ENCODE measurements at places on chromosomes 2 and 18.

GRCh38 chr18:49616618-49617328 lies 54.9 kb downstream of the LIPG start:
- DNase-seq, result no peak

- peak; percentile 50 for DNase-seq
Measured at GRCh38 chr2:27262379-27263286, at the start of gene SLC30A3. Gene SLC30A3 (minus strand): TSS chr2:27263047. CDS start chr2:27262906, 141 bp downstream.

DNA sequence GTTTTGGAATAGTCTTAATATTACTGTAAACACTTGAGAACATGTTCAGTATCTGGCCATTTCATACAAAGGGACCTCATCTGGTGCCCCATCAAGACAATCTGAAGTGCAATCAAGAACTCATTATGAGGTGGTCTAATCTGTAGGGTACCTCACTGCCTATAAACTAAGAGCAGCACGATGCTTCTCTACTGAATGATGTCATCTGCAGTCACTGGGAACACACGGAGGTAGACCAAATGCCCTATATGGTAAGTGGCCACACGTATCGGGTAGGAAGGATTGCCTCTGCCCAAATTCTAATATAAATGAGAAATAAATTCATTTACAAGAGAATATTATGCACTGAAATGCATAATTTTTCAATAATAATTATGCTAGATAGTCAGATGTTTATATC lies 90.4 kb downstream of the SLC8A1 start:
- DNase-seq, result no peak

DNA sequence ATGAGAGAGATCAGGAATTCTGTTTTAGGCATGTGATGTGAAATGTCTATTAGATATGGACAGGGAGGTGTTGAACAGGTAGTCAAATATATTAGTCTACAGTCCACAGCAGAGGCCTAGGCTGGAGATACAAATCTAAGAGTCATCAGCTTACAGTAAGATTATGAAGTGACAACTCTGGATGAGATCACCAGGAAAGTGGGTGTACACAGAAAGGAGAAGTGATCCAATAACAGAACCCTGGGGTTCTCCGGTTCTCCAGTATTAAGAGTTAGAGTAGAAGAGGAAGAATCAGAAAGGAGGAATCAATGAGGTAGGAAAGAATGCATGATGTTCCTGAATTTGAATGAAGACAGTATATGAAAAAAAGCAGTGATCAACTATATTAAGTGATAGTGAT lies 362.3 kb downstream of the FIGN start:
- no peak for DNase-seq

DNA sequence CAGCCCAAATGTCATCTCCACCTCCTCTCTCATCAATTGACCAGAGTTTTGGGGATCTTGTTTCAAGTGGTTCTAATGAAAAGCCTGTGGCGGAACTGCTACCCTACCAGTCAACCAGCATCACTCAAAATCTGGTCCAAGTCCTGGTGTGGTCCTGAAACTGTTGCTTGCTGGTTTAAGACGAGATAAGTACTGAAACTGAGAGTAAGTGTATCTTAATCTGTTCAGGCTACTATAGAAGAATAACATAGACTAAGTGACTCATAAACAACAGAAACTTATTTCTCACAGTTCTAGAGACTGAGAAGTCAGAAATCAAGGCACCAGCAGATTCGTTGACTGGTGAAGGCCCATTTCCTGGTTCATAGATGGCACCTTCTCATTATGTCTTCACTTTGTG lies 879 bp upstream of the GALNT5 start:
- peak; percentile 86 for DNase-seq

GRCh38 chr2:220660277-220661145 lies 911.6 kb downstream of the EPHA4 start:
- DNase-seq, result no peak

DNA sequence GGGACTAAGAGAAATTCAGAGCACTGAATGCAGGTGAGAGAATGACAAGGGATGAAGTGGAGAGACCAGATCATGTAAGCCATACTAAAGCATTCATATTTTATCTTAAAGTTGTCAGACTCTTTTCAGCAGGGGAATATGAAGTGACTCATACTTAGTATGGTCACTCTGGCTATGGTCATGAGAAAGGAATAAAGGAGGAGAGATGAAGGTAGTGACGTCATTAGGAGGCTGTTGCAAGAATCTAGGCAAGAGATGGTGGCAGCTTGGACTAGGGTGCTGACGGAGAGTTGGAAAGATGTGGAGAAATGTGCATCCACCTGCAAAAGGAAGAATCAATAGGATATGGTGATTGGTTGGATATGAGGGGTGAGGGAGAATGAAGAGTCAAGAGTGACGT lies 203.2 kb upstream of the ACVR2A start:
- no peak for DNase-seq

GRCh38 chr2:39492716-39493115 lies 55.6 kb upstream of the MAP4K3 start:
- no peak for DNase-seq

GRCh38 chr18:8930990-8931616 lies 171.4 kb upstream of the NDUFV2 start:
- DNase-seq, result no peak

DNA sequence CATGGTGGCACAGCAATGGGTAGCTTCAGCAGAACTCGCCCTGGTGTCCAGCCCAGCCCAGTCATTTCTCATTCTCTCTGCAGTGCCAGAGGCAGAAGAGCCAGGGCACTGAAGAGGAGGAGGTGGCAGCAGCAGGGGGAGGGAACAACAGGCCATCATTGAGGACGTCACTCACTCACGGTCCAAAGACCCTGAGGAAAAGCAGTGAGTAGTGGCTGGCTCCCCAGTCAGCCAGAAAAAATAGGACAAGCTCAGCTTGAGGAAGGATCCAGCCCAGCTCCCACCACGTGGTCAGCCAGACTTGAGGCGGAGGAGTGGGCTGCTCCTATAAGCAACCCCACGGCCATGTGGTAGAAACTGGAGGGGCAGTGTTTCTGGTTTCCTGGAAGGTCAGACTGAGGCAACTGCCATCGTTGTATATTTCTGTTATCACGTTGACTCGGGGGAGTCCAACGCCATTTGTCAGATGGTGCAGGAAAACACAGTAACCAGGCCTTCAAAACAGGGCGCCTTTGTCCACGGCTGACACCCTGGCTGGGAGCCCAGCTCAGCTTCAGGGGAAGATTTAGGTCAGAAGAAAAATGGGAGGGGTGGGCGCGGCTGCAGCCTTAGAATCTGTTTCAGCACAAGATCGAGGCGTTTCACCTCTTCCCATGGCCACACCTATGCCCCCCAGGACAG lies 19.0 kb upstream of the TMEM247 start:
- no peak for DNase-seq

DNA sequence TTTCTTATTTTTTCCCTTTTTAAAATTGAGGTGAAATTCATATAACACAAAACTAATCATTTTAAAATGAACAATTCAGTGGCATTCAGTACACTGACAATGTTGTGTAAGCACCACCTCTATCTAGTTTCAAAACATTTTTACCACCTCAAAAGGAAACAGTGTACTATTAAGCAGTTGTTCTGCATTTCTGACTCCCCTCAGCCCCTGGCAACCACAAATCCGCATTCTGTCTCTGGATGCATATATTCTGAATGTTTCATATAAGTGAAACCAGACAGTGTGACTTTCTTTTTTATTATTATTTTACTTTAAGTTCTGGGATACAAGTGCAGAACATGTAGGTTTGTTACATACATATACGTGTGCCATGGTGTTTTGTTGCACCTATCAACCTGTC lies 19.2 kb upstream of the TANK start:
- DNase-seq, result no peak

DNA sequence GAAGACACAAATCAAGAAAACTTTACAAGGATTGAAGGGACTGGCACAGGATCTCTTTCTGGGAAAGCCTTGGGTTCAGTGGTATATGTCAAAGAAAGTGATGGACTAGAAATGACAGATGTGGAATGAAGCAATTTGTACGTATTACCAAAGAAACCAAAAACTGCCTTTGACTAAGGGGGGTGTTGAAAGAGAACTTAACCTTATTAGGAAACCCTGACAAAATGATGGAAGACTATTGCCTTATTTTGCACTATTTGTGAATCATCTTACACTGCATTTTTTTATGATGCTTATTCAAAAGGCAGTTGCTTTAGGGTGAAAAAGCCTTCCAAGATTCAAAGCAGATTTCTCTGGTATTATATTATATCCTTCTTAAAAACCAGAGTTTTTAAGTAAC lies 4.0 kb downstream of the TSGA10 start:
- no peak for DNase-seq

- DNase-seq, result no peak
Measured at GRCh38 chr18:77067291-77068061, 65.1 kb downstream of the MBP start.

DNA sequence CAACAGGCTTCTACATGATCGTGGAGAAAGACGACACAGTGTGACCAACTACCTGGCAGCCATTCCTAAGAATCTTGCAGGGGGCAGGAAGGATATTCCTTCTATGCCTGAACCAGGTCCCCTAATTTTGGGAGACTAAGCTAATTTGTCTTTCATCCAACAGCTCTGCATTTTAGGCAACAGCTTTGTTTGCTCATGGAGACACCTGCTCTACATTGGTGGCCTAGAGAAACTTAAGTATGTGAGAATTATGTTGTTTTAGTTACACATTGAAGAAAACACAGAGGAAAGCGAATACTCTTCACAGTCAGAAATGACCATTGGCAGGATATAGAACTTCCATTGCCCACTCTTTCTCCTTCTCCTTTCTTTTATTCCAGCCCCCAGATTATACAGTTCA lies 75.2 kb downstream of the ASXL3 start:
- no peak for DNase-seq

DNA sequence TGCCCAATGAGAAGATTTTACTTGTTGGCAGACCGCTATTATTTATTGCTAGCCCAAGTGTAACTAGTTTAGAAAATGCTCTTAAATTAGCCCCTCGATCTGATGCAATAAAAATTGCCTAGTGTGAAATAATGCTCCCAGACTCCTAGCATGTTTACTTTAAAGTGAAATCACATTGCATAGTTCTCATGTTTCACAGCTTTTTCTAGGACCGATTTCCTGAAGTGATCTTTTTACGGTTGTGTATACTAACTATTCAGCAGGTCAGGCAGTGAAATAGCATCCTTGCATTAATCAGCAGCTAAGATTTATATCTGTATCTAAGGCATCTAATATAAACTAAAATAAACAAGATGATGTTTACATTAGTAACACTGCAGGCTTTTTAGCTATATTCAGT lies 52.4 kb downstream of the PMS1 start:
- DNase-seq, result no peak

DNA sequence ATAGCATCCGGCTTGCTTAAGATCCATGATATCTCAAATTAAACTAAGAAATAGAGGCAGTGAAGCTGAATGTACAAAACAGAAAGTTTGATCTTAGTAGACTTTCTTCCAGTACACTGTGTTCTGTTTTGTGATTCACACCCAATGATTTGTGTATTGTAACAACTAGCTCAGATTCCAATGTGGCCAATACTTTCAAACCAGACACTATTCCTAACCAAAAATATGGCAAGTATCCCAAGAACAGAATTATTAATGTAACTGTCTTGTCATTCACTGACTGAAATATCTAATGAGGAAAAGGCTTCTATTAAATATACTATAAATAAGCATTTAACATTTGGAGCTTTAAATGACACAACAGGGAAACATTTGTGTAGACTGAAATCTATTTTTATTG lies 299.1 kb downstream of the NRXN1 start:
- no peak for DNase-seq

DNA sequence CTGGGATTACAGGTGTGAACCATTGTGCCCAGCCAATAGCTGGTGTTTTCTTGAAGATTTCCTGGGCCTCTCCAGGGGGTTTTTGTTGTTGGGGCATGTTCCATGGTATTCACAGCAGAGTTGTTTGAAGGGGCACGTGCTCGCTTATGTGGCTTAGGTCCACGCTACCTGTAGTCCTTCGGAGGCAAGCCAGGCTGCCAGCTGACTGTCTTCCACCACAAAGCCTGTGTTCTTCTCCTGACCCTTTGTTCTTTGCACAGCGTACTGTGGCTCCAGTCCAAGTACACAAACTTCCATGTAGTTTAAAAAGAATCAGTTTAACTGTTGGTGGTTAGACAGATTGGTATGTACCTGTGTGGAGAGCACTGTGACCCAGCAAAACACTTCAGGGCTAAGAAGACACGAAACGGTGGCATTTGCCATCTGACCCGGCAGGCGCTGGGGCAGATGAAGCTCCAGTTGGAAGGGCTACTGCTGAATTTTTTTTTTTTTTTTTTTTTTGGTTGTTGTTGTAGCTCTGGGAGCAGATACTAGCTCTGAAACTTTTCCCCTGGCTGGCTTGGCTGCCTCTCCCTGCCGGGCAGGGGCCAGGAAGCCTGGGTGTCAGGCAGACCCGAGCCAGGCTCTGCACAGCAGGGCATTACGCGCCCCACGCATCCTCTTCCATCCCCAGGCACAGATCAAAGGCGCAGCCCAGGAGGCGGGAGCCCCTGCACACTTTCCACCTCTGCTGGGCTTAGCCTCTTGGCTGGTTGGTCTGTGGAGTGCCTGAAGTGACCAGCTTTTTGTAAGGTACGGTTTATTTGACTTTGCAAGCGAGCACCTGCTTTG lies 5.7 kb downstream of the GREB1 start:
- DNase-seq, result no peak

- DNase-seq, result no peak
Measured at GRCh38 chr2:190662754-190663153, 13.9 kb downstream of the NAB1 start.

- DNase-seq, result no peak
Measured at GRCh38 chr2:52594026-52594425, 1173.6 kb upstream of the CHAC2 start.

DNA sequence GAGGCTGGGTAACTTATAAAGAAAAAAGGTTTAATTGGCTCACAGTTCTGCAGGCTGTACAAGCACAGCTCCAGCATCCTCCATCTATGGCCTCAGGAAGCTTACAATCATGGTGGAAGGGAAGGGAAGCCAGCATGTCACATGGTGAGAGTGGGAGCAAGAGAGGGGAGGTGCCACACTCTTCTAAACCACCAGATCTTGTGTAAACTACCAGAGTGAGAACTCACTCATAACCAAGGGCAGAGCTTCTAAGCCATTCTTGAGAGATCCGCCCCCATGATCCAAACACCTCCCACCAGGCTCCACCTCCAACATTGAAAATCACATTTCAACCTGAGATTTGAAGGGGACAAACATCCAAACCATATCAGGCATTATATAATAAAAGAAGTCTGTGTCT lies 121.6 kb upstream of the CDC42EP3 start:
- no peak for DNase-seq

DNA sequence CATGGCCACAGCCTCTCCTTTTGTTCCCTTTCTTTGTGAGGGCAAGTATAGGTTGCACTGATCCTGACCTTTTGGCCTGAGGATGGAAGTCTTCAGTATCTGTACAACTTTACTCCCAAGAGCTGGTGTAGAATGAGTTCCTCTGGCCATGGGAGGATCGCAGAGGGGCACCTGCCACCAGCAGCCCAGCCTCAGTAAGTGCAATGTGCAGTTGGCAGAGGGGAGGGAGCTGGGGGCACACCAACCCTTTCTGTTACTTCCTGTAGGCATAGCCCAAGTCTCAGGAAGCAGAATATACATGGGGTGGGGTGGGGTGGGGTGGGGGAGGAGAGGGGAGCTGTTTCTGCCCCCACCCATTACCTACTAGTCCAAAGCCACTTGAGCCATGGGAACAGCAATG lies 65.1 kb upstream of the AQP4 start:
- no peak for DNase-seq

GRCh38 chr2:62511636-62512035 lies 5.6 kb upstream of the TMEM17 start:
- no peak for DNase-seq

Measured in T-helper 1 cell (primary cell).